ENCODE measurements at places on chromosomes 6 and 20. TPM values are rescaled to one million over a fixed set of nuclear protein-coding genes. Genes with fewer than 3 reads are reported as not detected.

GRCh38 chr20:39108746-39109145 lies 146.6 kb downstream of the DHX35 start:
- DNase-seq = no peak

GRCh38 chr6:13710552-13711323 lies 897 bp downstream of the RANBP9 start:
- no peak for DNase-seq

DNA sequence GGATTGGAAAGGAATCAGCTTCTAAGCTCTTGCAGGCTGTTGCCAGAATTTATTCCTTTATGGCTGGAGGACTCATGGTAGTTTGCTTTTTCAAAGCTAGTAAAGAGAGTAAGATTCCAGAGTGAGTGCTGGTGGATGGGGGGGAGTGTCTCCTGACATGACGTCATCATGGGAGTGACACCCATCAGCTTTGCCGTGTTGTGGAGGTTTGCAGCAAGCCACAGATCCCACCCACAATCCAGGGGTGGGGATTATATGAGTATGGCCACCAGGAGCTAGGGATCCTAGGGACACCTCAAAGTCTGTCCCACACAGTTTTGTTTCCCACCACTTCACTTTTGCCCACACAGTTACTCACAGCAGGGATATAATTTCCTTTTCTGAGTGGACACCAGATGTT lies 28.7 kb upstream of the PMEPA1 start:
- DNase-seq = no peak

- DNase-seq = no peak
Measured at GRCh38 chr6:39681674-39682121, 43.5 kb downstream of the KIF6 start.

GRCh38 chr6:109515781-109516409 lies 32.9 kb upstream of the ZBTB24 start:
- no peak for DNase-seq

GRCh38 chr6:20998748-20999448 lies 464.6 kb downstream of the CDKAL1 start:
- DNase-seq = no peak

DNA sequence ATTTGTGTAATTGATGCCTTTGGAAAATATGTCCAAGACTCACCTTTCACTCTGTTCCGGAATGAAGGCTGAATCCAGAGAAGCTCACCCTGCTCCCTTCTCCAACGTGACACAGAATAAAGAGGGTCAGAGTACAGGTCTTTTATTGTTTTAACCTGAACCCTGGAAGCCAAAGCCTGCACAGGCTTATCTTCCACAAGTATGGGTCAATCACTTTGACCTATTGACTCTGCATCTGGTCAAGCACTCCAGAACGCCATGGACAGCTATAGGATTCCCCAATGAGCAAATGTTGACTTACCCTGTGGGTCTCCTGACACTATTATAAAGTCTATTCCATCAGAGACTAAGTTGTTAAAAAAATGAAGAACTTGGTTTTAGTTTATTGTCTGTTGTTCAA lies 158.4 kb upstream of the MYLIP start:
- no peak for DNase-seq

DNA sequence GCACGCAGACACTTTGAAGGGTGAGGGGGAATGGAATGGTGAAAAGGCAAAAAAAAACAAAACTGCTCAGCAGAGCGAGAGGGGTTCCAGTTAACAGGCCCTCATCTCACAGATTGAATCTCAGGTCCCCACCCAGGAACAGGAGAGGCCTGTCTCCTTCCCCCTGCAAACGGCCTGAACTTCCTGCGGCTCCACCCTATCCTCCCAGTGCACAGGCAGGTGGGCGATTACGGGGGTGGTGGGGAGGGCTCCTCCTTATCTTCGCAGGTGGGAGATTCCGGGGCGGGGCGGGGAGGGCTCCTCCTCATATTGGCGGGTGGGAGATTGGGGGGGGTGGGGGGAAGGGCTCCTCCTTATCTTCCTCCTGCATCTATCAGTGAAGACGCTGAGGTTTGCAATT lies 129.0 kb downstream of the SOX4 start:
- DNase-seq = no peak

DNA sequence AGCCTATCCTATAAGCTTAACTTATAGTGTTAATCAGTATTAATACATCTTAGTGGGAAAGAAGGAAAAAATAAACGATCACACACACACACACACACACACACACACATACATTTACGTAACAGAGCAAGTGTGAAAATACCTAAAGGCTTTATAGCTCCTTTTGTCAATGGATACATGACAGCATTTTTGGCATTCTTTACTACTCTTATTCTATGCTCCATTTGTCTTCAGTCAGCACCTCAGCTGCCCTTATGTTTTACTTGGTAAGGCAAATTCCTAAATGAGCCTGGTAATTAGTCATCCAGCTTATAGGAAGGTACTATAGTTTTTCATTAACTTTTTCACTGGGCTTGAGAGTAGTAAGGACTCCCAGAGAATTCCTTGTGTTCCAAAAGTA lies 25.1 kb upstream of the SLC17A3 start:
- DNase-seq = no peak

- no peak for DNase-seq
Measured at GRCh38 chr6:42344756-42345155, 107.0 kb downstream of the TRERF1 start.

DNA sequence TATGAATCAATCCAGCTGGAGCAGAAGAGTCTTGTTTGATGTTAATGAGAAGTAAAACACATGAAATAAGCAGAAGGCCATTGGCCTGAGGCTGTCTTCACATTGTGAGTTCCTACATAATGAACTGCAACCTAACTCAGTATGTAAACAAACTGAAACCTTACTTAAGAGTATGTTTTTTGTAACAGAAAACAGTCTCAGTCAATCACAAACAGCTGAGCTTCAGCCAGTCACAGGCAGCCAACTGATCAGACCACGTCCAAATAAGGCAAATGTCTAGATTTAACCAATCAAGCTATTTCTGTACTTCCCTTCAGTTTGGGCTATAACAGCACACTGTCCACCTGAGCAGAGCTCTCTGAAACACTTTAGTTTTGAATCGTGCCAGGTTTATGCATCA lies 234.7 kb downstream of the TRDN start:
- DNase-seq = no peak

DNA sequence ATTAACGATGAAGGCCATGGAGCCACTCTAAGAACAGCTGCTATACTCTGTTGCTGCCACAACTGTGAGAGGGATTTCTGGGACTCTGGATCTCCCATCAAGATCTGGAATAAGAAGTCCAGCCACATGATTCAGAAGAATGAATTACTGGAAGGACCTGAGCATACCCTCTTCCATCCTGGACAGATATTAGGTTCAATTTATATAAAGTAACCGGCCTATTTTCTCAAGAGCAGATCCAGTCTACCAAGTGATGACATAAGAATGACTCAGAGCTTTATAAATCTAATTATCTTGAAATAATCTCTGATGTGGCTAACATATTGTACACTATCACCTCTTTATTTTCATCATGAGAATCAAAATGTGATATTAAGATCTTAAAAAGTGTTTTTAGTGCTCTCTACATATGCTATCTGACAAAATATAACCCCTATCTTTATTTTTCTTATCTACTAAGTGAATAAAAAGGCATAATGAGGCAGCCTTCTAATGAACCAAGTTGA lies 45.1 kb downstream of the COL9A1 start:
- DNase-seq = no peak

DNA sequence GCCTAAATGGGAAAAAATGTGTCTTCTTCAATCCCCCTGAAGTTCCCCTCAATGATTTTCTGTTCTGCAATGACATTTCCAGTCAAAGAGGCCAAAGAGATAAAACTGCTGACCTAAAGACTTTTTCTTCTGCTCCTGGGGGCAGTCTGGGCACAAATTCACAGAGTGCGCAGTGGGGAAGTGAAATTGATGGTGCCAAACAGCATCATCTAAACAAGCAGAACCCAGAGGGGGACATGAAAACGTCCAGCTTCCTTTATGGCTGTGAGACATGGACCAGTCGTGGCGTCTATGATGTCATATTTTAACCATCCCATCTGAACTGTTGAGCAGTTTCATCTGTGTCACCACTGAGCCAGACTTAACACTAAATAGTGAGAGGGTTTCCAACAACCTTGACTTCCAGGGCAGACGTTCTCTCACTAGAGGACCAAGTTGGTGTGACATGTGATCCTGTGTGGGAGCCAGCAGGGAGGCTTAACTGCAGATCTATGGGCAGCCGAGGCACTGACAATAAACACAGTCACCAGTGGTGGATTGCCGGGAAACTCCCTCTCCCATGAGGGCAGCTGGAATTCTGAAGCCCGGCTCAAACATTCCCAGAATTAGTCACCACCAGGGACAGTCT lies 12.4 kb downstream of the SCML4 start:
- DNase-seq = no peak

DNA sequence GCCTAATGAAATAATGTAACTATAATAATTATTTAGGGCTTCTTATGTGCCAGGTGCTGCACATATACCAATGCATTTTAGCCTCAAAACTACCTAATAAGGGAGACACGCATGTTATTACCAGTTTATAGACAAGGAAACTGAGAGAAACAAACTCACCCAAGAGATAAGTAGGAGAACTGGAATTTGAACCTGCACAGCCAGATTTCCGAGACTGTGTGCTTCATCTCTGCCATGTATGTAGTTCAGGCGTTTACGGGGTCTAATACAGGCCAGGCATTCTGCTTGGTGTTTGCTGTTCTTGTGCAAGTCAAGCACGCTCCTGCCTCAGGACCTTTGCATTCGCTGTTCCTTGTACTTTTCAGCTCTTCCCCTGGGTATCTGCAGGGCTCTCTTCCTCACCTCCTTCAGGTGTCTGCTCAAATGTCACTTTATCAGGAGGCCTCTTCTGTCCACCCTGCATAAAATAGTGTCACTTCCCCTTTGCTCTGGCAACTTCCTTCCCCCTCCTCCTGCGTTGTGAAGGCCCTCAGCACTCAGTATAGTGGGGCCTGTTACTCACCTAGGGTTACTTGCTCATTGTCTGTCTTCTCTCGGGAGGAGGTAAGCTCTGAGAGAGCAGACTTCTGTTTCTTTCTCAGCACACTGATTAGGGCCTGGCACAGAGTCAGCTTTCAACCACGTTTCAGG lies 6.1 kb upstream of the NSFL1C start:
- no peak for DNase-seq

GRCh38 chr6:24775520-24776058 lies 852 bp downstream of the GMNN start:
- DNase-seq = no peak

DNA sequence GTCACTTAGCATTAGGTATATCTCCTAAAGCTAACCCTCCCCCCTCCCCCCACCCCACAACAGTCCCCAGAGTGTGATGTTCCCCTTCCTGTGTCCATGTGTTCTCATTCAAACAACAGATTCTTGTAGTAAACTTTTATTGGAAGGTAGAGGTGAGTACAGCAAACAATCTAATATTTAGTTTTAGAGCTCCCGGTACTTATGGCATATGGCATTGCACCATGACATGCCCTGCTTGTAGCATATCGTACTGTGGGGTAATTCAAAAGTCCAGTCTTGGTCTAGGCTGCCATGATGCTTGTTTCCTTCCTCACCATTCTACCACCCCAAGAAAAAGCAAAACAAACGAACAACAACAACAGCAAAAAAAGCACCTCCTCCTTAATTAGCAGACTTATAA lies 289.5 kb downstream of the ZNF217 start:
- DNase-seq = no peak

The PRICKLE4 gene
- 3.1 TPM for total RNA-seq

The MLIP gene
- total RNA-seq = 4.4 TPM

The FOXS1 gene
- 4.7 TPM for total RNA-seq

The AKAP7 gene
- 38.2 TPM for total RNA-seq
